ENCODE measurements at places on chromosomes 12 and 14. TPM values are rescaled to one million over a fixed set of nuclear protein-coding genes. Genes with fewer than 3 reads are reported as not detected.

GRCh38 chr12:12443431-12443878, 86.6 kb downstream of the BORCS5 start:
- DNase-seq = peak; percentile 52

DNA sequence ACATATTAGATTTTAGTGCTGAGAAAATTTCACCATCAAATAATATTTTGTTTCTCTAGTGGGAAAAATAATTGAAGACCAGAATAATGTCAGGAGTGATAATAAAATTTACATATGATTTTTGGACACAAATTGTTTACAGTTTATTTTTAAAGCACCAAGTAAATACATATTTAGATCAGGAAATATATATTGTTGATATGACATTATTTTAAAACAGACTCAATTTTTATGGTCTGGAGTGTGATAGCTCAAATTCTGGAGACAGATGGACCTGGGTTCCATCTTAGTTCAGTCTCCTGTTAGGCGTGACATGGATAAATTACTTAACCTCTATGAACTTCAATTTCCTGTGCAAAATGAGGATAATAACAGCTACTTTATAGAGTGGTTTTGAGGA, 135.4 kb downstream of the TPH2 start:
- no peak for DNase-seq

- no peak for DNase-seq
These were observed 194.1 kb downstream of the NOVA1 start for GRCh38 chr14:26403760-26404159.

DNA sequence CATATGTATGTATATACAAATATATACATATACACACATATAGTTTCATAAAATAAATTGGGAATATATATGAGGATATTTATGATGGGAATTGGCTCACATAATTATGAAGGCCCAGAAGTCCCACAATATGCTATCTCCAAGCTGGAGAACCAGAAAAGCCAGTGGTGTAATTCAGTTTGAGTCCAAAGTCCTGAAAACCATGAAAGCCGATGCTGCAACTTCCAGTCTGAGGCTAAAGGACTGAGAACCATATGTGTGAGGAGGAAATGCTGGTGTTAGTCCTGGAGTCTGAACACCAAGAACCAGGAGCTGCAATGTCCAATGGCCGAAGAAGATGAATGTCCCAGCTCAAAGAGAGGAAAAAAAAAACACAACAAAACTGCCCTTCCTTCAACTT, 65.5 kb upstream of the PRKD1 start:
- no peak for DNase-seq

DNA sequence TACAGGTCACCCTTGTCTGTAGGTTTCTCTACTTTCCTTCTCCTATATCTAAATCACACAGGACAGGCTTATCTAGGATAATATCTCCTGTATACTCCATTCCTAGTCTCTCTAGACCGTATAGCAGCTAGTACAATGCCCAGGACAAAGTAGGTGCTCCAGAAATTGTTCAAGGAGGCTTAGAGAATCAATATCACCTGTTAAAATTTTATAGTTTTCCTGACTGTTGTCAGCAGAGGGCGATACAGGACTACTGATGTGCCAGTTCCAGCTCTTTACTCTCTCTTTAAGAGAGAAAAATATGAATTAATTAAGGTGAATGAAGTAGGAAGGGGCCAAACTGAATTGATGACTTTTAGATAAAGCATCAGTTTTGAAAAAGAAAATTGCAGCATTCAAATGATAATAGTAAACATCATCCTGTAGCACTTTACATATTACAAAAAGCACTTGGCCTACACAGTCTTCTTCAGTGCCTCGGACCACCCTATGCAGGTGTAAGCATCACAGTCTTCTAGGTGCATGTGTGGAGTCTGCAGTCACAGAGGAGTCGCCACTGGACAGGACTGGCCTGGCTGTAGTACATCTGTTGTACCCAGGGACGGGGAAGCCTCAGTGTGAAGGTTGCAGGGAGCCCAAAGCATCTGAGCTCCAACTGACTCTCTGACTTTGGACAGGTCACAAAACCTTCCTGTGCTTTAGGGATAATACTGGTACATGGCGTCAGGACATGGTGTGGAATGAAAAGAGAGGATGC, 61.9 kb upstream of the MAX start:
- peak; percentile 28 for DNase-seq

DNA sequence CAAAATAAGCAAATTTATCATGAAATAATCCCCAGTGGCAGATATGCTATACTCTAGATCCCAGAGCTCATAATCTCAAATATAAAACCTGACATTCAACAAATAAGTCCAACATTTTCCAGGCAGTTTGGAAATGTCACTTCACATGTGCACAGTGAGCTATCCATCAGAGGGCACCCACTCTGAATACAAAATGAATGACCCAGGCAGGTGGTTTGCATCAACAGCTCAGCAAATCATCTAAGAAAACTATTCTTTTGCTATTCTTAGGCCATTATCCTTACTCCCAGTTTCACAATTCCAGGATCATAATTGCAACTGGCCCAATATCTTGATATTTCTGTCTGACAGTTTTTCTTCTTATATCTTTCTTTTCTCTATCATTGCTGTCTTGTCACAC, 38.5 kb downstream of the TRIM9 start:
- DNase-seq = no peak

- no peak for DNase-seq
These were observed 493.1 kb downstream of the NOVA1 start for GRCh38 chr14:26104717-26105116.

DNA sequence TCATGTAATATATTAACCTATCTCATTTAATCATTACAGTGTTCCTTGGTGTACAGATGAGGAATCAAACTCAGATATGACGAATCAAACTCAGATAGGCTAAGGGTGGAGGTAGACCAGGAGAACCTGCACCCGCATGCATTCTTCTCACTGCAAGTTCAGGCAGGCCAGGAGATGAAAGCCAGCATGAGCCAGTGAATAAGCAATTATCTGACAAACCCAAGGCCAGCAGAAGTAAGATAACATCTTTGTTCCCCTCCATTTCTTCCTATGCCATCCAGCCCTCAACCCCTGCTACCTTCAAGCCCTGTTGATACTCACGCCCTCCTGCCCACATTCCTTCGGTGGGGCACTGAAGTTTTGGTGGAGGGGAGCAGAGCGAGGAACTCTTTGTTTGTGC, 152.2 kb downstream of the ETV6 start:
- no peak for DNase-seq

- DNase-seq = no peak
These were observed 170.3 kb upstream of the LMNTD1 start for GRCh38 chr12:25723336-25723735.

- DNase-seq = no peak
These were observed 5.1 kb upstream of the TNFAIP2 start for GRCh38 chr14:103118018-103118662.

GRCh38 chr12:111971800-111972199, 41.2 kb downstream of the TMEM116 start:
- DNase-seq = no peak

DEPDC4 gene
- polyA plus RNA-seq = 6.4 TPM

ING4 gene
- 119 TPM for polyA plus RNA-seq

DNA sequence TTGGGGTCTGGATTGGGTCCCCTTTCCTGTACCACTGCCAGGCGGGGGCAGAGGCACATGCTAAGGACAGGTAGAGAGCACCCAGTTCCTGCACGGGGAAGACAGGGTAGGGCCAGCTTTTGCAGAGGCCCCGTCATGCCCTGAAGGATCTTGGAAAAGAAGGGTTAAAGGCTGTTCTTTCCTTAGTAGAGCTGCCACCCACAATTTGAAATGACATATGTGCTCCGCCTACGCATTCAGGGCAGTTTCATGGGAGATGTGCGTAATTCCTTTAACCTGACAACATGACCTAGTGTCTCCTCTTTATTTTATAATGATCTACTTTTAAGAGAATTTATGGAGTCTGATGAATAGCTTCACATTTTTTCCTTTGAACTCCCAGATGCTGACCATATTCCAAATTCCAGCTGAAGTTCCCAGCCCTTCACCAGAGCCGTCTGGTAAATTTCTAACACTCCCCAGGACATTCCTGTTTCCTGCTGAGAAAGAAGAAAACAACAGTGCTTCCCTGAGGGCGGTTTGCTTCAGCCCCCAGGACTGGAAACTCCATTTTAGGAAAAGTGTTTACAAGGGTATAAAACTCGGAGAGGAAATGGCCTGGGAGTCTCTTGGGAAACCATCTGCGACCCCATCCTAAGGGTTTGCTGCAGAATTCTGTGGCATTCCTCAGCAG, 58.9 kb upstream of the PLEKHG3 start:
- DNase-seq = peak; percentile 87

- no peak for DNase-seq
These were observed 107.3 kb downstream of the PIK3C2G start for GRCh38 chr12:18368594-18368993.

GRCh38 chr14:89616852-89617341, 199.9 kb upstream of the FOXN3 start:
- peak; percentile 53 for DNase-seq

- no peak for DNase-seq
These were observed 12.2 kb upstream of the TUBA1A start for GRCh38 chr12:49200919-49201594.

- no peak for DNase-seq
These were observed 1352.9 kb downstream of the TMEM121 start for GRCh38 chr14:106879241-106879640.

DNA sequence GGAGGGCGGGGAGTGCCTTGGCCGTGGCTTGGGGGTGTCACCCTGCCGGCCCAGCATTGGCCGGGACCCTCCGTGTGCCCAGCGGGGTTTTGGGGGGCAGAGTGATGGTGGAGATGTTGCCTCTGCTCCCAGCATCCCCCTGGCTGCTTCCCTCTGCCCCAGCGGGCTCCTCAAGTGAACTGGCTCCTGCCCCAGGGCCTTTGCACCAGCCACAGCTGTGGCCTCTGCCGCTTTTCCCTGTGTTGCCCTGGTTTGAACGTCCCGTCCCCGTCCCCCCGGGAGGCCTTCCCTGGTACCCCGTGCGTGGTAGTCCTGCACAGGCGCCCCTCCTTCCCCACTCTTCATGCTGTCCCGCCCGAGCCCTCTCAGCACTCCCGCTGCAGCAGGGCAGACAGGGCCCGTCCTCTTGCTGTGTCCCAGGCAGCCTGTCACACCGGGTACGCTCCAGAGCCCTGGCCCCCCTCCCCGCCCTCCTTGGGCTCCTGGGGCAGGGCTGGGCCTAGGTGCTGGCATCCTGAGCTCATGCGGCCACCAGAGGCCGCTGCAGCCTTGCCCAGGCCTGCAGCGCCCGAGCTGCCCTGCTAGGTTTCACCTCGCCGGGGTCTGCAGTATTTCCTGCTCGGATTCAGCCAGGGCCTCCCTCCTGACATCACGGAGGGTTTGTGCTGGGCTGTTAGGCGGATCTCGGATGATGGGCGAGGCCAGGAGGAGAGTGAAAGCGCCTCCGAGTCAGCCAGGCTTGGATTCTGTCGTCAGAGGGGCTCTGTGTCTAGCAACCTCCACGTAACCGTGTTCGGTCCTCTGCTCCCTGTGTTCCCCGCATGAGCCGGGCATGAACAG, 9.5 kb downstream of the NOC4L start:
- DNase-seq = peak; percentile 89

GRCh38 chr12:95300286-95300685, 82.7 kb downstream of the VEZT start:
- DNase-seq = no peak

ACSS3 gene
- polyA plus RNA-seq = 17.7 TPM

DNA sequence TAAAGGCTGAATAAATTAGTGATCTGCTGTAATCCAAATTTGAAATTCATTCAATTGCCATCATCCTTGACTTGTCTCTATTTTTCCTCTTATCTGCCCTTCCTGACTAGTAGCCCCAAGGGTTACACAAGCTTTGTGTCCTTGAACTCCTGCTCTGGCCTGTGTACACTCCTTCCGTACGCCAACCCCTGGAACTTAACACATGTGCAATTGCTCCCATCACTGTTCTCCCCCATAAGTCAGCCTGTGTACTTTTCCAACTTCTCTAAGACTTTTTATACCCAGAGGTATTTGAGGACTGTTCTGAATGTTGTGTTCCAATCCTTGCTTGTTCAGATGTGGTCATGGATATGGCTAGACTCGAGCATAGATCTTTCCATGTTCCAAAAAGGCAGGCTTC, 171.1 kb upstream of the G2E3 start:
- no peak for DNase-seq

GRCh38 chr14:95248432-95248831, 71.3 kb downstream of the CLMN start:
- no peak for DNase-seq

DNA sequence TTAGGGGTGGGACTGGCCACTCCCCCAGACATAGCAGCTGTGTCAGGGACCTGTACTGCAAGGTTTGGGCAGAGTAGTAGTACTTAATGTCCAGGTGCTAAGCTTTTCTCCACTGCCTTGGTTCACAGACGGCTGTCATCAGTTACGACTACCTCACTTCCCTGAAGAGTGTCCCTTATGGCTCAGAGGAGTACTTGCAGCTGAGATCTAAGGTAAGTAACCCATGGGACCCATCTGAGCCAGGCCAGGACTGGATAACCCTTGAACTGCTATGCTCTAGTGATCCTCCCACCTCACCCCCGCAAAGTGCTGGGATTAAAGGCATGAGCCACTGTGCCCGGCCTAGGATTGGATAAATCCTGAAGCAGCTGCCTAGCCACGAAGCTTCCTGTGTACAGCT, 22.4 kb downstream of the ADCK1 start:
- no peak for DNase-seq

GRCh38 chr12:125734137-125734536, 668.9 kb downstream of the AACS start:
- no peak for DNase-seq

CCNK gene
- 45.1 TPM for polyA plus RNA-seq

SDR9C7 gene
- polyA plus RNA-seq = 0.16 TPM

DNA sequence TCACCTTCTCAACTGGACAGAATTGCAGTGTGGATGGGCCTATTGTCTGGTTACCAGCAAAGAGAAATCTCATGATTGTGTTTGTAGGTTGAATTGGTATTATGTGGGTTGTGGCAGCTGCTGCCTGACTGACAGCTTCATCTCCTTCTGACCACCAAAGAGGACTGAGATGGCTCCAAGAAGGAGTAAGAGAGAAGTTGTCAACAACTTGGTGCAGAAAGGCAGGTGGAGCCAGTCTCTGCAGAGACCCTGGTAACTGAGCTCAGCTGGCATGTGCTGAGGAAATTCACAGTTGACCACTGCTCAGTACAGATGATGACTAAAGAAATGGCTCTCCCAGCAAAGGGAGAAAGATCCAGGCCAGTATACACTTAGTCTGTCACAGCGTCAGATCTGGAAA, 240.0 kb upstream of the AMIGO2 start:
- no peak for DNase-seq

FLRT2 gene
- polyA plus RNA-seq = 204 TPM

GRCh38 chr14:106166232-106166631, 639.8 kb downstream of the TMEM121 start:
- DNase-seq = no peak

SERPINA9 gene
- not detected for polyA plus RNA-seq

DNA sequence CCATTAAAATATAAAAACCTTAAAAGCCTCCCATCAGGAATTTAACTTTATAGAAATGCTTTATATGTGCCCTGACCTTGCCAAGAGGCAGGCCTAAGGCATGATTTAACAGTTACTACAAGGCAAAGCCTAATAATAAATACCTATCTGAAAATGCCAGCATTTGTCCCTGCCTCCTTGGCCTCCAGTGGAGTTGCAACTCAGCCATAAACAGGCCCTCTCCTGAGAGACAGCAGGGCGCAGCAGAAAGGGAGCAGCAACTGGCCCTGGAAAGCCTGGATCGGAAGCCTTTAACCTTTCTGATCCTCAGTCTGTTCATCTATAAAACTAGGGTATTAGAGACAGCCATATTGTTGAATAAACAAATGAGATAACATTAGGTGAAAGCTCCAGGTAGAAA, 324.4 kb downstream of the PAWR start:
- DNase-seq = no peak

All from renal pelvis (tissue), 12 donors.